ENCODE measurements at places on chromosomes 7 and 10.

DNA sequence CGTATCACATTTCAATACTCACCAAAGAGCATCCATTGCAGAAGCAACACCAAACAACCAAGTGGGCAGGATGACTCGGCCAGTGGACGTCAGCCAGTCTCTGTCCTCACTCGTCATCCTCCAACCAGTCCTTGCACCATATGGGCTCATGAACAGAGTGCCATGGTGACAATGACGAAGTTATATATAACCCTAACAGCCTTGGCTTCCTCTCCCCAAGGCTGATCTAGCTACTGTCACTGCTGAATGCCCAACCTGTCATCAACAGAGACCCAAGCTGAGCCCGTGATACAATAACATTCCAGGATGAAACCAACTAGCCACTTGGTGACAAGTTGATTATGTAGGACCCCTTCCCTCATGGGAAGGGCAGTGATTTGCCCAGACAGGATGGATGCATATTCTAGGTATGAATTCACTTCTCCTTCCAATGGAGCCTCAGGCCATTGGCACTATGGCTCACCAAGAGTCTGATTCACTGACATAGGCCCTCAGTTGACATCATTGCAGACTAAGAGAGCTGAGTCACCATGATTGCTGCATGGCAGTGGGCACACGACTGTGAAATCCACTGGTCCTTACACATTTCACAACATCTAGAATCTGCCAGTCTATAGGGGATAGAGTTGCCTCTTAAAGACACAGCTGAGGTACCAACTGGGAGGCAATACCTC, 26.3 kb upstream of the PPIF start:
- no peak for DNase-seq

- no peak for DNase-seq
Measured at GRCh38 chr10:89679986-89680385, 21.4 kb upstream of the KIF20B start.

GRCh38 chr10:106571192-106571946, 593.1 kb downstream of the SORCS1 start:
- DNase-seq: no peak

DNA sequence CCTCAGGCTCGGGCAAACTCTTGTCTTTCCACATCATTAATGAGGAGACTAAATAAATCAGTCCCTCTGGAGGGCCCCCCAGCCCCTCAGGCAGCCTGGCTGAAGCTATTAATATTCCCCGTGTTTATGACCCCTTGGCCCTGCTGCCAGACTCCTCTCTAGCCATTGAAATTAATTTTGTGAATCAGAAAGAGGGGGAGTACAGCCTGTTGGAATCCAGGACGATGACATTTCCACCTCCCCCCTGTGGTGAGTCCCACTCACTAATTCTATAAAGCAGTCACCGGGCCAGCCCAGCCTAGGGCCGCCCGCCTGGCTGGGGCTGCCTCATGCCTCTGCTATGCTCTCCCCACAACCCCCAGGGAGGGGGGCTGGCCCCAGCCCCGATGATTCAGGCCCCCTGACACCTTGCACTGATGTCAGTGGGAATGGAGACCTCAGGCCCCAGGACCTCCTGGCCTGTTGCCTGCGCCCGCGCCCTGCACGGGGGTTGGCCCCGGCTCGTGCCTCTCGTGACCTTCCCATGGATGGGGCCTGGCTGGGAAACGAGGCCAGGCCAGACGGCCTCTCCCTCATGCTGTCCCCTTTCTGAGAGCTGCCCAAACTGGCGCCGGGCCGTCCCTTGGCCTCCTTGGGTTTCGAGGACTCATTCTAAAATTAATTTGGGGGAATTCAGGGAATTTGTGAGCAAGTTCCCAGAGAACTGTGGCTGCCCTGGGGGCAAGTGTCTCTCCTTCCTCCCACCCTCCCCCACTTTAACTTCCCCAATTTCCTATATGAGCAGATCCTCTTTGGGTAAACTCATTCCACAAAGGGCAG, 34.0 kb downstream of the TMEM270 start:
- DNase-seq: no peak

- DNase-seq: no peak
Measured at GRCh38 chr7:151608031-151608551, 88.4 kb upstream of the RHEB start.

- no peak for DNase-seq
Measured at GRCh38 chr7:76281006-76281705, 21.3 kb upstream of the HSPB1 start.
